ENCODE measurements at places on chromosomes 2 and 18.

- no peak for DNase-seq
Observed at GRCh38 chr2:21779786-21780185, 656.0 kb downstream of the TDRD15 start.

DNA sequence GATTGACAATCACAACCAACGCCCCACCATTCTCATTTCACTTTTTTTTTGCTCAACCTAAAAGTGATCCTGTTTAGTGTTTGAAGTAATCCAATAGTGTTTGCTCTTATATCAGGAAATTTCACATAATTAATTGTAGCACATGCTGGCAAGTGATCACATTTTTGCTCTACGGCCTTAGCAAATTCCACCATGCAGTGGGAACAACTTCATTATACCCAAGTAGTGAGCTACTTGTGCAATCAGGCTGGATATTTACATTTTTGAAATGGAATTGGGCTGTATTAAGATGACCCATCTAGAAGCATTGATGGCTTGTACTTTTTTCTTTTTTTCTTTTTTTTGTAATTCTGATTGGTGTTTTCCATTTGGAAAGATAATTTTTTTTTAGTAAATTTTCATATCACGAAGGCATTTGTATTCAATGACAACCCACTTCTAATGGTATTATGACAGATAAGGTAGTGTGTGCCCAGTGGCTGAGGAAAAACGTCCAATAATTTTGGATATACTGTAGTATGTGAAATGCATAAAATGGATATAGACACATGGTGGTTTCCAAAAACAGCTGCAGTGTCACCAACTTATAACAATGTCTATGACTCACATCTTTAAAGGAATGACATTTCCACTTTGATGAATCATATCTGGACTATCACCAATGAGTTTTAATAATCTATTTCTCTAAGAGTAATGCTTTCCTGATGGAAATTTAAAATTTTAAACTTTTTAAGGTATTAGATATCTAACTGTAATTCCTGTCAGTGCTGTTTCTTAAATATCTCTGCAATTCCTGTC is 130.6 kb downstream of the COL6A3 start:
- no peak for DNase-seq

DNA sequence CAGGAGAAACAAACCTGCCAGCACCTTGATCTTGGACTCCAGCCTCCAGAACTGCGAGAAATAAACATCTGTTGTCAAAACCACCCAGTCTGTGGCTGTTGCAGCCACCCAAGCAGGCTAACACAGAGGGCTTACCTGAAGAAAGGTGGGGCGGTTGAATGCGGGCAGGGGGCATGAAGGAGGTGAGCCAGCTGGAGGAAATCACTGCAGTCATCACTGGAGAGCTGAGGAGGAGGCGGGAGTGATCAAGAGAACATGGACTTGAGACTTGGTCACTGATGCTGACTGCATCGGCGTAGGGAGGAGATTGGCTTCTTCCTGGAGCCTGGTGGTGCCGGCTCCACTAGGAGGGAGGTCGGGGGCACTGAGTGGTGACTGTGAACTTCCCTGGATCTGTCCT is 14.6 kb upstream of the ARMC9 start:
- no peak for DNase-seq

GRCh38 chr2:192194265-192194865 is 368 bp downstream of the TMEFF2 start:
- DNase-seq: no peak
